Omental fat pad (tissue), 4 donors: ENCODE measurements at places on chromosomes 6 and 20.

- DNase-seq: no peak
Measured at GRCh38 chr20:4082406-4083097, 67.2 kb upstream of the RNF24 start.

DNA sequence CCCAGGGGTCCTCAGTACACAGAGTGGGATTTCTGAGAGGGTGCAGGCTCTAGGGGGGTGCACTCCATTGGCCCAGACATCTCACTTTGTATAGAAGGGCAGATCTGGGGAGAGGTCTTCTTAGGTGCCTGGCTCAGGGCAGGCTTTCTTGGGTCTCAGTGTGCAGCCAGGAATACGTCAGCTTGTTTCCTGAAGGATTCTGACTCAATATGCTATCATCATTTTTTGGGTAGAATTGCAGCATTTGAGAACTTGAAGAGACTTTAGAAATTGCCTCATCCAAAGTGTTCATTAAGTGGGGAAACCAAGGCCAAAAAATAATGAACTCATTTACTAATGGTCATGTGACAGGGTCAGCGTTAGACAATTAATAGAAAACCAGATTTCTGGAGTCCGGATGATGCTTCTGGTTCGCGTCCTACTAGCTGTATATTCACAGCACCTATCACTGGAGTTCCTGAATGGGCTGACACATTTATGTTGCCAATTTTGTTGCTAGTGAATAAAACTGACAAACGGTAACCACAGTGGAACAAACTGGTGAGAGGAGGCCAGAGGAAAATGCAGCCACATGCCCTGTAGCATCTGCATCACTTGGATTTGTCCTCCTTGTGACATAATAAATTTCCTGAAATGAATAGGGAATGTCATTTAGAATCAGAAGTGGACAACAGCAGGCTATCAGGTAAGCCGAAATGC lies 238.9 kb downstream of the TBC1D7 start:
- DNase-seq: no peak

- DNase-seq: no peak
Measured at GRCh38 chr6:29946223-29947076, 4.1 kb downstream of the HLA-A start.

- DNase-seq: no peak
Measured at GRCh38 chr20:56001106-56001785, 4.1 kb downstream of the CBLN4 start.

- DNase-seq: no peak
Measured at GRCh38 chr6:27471365-27472115, 1.4 kb downstream of the ZNF184 start.

GRCh38 chr20:24779946-24780345 lies 169.1 kb upstream of the CST7 start:
- no peak for DNase-seq

DNA sequence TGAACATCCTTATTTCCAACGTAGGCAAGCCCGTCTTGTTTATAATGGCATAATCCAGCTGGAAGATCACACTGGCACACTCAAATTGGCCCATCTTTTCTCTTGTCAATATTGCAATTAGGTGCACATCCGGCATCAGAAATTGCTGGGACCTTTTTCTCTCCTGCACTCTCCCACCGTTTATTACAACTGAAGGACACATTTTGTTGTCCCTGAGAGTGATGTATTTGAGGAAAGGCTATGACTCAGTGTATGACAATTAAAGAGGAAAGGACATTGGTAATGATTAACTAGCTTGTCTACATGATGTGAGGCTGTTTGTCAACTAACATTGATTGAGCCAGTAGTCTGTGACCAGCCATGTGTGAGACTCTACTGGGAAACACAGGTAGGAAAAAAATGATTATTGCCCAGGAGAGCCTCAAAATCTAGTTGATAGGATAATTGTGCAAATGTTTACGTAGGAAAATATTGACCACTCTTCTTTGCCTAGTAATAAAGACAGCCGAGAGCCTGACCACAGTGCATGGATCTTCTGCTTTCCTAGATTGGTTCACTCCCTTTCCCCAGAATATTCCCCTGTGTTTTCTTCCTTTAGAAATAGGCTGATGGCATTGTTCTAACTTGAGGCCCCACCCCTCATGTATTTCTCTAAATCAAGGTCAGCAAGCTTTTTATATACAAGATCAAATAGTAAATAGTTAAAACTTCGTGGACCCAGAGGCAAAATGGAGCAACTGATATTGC lies 230.0 kb upstream of the BTBD3 start:
- no peak for DNase-seq

DNA sequence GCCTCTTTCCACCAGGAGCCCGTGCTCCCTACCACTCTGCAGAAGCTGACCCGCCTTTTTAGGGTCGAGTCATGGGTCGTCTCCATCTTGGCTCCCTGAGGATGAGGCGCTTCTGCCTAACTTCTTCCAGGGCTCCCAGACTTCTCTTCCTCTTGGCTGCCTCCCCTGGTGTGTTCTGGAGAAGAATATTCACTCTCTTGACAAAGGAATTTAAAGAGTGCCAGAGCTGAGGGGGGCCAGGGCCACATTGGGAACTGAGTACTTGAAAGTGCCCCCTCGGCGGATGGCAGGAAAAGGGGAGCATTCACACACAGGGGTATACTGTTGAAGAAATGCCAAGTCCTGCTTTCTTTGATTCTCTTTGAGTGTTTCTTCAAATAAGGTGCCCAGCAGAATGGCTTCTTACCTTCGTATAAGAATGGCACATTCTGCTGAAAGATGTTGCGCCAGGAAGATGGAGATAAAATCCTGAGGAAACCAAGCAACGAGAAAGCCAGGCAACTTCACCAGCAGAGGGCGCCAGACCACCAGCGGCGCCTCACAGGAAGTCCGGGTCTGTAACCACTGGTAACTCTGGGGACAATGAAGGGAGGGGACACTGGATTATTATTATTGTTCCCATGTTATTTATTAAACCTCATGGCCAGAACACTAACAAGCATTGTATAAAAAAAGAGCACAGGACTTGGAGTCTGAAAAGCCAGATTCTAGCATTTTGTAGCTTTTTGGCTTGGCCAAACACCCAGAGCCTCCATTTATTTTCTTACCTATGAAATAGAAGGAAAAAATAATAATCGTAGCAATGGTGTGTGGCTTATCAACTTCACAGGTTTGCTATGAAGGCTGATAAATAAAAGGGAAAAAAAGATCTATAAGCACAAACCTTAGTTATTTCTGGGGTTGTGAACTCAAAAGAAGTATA lies 176.7 kb downstream of the HACE1 start:
- no peak for DNase-seq

DNA sequence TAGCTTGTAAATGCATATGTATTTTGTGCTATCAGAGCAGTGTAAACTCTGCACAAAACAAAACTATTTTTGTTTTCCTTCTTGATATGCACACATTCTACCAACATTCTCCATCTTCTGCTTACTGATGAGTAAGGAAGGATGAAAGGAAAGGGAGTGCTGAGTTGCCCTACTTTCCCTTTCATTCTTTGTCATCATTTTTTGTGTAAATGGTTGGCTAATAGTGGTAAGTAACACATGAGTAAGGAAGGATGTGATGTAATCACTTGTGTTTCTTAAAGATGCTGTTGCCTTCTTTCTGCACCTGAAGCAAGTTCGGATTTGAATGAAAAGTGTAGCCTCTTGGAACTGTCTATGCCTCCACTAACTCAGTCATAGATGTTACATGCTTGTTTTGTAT lies 4.6 kb upstream of the REV3L start:
- no peak for DNase-seq

DNA sequence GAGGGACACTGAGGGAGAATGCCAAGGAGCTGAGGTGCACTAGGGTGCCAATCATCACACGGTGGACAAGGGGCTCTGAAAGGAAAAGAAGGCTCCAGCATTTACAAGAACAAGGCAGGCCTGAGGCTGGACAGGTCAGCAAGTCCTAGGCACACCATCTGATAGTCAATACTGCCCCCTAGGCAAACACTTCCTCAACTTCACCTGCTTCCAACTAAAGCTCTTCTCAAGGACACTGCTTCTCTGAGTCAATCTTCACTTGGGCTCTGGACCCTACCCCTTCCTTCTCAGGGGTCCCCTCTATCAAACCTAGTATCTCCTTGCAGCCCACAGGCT lies 37.7 kb upstream of the SLC4A11 start:
- DNase-seq: no peak

DNA sequence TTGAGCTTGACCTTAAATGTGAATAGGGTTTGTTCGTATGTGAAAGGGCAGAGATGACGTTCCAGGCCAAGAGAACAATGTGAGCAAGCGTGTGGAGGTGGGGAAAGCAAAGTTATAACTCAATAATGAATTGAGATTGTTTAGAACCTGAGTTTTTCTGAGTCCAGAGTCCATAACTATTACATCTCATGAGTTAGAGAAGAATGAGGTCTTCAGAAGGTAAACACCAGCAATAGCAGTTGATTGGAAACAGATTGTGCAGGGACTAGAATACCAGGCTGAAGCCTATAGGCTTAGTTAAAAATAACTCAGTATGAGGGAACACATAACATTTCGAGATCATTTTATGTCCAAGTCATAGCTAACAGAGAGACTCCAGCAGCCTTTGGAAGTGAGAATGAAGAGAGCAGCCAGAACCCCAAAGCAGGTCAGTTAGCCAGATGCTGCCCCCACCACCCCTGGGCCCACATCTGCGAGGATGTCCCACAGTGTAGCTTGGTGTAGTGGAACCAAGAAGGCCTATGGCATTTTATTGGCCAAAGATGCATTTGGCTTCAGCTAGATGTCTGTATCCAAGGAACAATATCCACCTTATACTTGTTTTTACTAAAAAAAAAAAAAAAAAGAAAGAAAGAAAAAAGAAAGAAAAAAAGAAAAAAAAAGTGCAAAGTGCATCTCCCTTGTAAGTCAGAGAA lies 121.7 kb downstream of the TNFRSF21 start:
- DNase-seq: no peak

- no peak for DNase-seq
Measured at GRCh38 chr6:169766232-169766631, 14.8 kb downstream of the ERMARD start.

DNA sequence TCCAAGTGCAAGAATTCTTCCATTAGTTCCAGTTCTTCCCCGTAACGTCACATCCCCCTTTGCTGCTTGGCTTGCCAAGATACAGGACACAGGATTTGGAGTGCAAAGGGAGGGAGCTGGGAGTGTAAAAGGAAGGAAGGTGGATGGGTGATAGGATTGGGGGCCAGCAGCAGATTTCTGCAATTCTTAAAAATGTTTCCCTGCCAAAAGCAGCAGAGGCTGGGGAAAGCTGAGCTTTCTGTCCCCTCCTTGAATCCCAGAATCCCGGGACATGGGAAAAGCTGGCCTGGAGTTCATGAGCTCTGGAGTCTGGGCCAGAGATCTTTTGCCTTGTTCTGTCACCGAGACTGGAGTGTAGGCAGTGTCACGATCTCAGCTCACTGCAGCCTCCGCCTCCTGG lies 60.0 kb upstream of the EPB41L1 start:
- no peak for DNase-seq
